ENCODE measurements at places on chromosomes 2 and 18.

- no peak for DNase-seq
Observed at GRCh38 chr18:3457261-3457724, 7.3 kb downstream of the TGIF1 start.

- no peak for DNase-seq
Observed at GRCh38 chr2:100275200-100275589, 47.1 kb downstream of the LONRF2 start.

DNA sequence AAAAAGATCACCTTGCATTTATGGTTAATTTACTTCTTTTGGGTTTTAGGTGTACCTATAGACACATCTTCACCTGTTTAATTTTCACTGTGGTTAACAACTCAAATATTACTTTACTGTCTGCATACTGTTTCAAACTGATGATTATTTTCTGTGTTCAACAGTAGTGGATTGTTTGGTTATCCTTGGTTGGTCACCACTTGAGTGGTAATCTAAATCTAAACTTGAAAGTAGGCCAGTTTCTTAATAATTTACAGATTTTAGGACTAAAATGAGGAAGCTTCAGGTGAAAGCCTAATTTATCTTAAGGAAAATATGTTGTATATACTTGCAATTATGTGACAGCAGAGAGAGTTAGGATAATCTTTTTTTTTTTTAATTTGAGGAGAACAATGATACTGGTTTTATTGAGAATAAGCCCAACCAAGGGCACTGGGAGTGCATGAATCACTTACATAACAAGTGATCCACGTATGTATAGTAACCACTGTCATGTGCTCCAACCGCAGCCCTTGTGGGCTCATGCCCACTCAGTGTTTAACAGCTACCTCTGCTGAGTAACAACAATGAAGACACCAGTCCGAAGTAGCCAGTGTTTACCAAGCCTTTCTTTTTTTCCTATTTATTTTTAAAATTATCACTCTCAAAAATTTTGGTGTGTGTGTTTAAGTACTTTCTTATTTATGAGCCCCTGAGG lies 31.0 kb upstream of the WDSUB1 start:
- no peak for DNase-seq

DNA sequence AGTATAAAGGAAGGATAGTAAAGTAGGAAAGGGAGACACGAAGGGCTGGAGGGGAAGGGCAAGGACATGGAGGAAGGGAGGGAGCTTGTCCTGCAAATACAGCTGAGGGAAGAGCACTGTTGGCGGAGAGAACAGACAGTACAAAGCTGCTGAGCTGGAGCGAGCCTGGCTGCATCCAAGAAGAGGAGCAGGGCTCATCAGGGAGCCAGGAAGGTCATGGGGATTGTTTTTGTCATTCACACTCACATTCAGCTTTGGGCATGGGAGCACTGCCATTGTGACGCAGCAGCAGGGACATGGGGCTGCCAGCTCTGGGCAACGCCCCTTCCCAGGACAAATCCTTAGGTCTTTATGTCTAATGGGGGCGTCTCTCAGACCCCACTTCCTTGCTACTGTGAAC lies 125.1 kb downstream of the COPS8 start:
- no peak for DNase-seq

DNA sequence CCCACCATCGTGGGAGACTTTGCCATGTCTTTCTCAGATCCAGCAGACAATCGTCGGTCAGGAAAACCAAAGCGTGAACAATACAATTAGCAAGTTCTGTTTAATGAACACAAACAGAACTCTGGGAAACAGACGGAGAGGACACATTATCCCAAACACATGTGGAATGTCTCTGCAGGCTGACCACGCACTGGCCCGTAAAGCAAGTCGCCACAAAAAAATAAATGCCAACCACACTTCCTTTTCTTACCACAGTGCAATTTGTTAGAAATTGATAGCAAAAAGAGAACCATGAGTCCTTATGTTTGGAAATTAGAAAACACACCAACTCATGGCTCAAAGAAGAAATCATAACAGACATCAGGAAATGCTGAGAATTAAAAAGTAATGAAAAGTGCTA lies 210.9 kb downstream of the TWIST2 start:
- DNase-seq: no peak

DNA sequence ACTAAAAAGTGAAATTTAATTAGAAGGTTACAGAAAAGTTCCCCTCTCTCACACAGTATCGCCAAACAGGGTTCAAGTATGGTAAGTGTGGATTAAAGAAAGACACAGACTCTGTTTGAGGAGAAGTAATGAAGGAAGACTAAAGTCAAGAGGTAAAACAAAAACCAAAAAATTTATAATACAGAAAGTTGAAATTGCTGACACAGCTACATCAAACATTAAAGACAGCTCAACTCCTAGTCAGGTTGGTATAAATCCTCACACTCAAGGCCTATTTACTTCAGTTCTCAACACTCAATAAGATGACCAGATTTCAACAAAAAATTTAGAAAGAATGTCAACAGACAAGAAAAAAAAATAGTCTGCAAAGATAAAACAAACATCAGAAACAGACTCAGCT lies 300.5 kb upstream of the LINC00305 start:
- no peak for DNase-seq

DNA sequence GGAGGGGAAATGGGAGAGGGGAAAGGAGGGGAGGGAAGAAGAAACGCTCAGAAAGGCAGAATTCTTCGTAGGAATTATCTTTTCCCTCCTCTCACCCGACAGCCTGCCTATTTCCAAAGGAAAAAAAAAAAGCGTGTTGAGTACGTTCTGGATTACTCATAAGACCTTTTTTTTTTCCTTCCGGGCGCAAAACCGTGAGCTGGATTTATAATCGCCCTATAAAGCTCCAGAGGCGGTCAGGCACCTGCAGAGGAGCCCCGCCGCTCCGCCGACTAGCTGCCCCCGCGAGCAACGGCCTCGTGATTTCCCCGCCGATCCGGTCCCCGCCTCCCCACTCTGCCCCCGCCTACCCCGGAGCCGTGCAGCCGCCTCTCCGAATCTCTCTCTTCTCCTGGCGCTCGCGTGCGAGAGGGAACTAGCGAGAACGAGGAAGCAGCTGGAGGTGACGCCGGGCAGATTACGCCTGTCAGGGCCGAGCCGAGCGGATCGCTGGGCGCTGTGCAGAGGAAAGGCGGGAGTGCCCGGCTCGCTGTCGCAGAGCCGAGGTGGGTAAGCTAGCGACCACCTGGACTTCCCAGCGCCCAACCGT lies at the start of gene GAD1:
Gene GAD1 (plus strand): TSS at position 384 of the 589 bp plus-strand sequence. CDS start 1,705 bp downstream, outside the sequence.
- peak; percentile 45 for DNase-seq

DNA sequence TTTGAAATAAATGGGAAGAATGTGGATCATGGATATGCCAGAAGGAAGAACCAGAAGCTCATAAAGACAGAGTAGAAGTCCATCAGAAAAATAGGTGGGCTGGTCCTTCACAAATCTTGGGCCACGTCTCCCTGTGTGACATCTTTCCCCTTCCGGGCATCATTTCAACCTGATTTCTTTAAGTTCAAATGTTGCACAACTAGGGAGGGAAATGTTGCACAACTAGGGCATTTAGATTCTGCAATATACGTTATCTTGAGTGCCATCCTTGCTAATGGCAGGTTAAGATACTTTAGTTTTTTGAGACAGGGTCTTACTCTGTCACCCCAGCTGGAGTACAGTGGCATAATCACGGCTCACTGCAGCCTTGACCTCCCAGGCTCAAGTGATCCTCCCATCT lies 129.6 kb downstream of the CERS6 start:
- DNase-seq: no peak

GRCh38 chr18:7824970-7825369 lies 257.9 kb downstream of the PTPRM start:
- no peak for DNase-seq

Data from NCI-H187 (cell line).